ENCODE measurements at places on chromosomes 4 and X. TPM values are rescaled to one million over a fixed set of nuclear protein-coding genes. Genes with fewer than 3 reads are reported as not detected.

ABCG2 gene
- 10.0 TPM for total RNA-seq

TMPRSS11B gene
- total RNA-seq = not detected

DNA sequence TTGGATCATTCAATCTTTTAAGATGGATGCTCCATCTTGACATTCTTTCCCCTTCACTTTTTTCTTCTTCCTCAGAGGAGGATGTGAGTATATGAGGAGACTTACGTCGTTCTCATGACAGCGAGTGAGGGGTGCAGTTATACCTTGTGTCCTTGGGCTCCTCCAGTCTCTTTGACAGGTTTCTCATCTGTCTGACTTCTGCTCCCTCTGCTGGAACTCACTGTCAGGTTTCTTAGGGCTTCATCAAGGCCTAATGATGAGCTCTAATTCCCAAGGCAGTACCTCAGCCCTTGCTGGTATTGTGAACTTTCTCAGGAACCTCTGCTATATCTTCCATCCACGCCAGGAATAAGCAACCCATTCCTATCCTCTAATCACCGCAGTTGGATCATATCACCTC is 237.8 kb upstream of the ADGRL3 start:
- H3K4me3 ChIP-seq = no peak overlapping the region
- H3K27ac ChIP-seq = no peak overlapping the region
- H3K36me3 ChIP-seq = no peaks in the 10 kb centered on the region

DNA sequence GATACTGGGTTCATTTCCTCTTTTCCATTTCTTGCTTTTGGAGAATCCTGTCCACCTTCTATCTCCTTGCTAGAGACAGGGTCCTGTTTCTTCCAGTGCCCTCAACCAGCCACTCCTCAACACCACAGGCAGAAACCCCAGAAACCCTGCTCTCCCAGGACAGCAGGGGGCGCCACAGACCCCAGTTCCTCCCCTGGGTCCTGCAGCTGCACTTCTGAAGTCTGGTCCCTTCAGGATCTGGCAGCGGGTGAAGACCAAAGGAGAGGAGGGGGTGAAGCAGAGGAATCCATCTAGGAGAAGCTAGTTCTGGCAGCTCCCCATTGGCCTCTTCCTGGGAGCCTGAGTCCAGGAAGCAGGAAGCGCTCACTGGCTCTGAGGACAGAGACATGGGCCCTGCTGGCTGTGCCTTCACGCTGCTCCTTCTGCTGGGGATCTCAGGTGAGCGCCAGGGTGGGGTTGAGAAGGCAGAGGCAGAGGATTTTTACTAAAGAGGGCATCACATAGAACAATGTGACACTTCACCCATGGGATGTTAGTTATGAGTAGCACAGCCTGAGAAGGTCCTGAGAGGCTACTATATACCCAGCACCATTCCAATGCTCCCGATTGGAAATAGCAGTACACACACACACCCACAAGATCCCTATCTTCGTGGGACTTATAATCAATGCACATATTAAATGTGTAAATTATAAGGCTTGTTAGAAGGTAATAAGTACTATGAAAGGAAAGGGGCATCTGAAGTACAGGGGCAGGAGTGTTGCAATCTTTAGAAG is at the start of gene PRSS48:
TSS of gene PRSS48 (plus strand) at position 375 of the 776 bp plus-strand sequence. CDS start at position 387, 12 bp downstream.
- H3K27me3 ChIP-seq = no peaks in the 10 kb centered on the region
- no peak within 1 kb of the TSS for H3K27ac ChIP-seq
- H3K4me3 ChIP-seq = no peak within 1 kb of the TSS
- H3K4me1 ChIP-seq = peaks cover 4% of the 10 kb centered on the region

DNA sequence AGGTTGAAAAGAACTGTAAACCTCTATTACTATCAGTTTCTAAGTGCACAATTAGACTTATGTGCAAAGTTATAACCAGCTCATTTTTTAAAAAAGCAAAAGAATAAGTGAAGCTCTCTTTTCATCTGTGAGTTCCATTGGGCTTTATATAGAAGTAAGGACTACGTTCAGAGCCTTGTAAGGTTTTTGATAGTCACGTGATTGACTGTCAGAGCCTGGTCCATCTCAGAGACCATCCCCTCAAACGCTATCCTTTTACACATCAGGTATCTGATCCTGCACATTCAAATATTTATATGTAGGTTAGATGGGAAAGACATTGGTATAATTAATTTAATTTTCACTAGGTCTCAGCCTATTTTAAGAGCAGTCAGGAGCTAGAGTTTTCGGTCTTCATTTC is 279.3 kb downstream of the INPP4B start:
- no peaks in the 10 kb centered on the region for H3K27me3 ChIP-seq
- no peaks in the 10 kb centered on the region for H3K36me3 ChIP-seq
- H3K4me3 ChIP-seq = no peak overlapping the region

DNA sequence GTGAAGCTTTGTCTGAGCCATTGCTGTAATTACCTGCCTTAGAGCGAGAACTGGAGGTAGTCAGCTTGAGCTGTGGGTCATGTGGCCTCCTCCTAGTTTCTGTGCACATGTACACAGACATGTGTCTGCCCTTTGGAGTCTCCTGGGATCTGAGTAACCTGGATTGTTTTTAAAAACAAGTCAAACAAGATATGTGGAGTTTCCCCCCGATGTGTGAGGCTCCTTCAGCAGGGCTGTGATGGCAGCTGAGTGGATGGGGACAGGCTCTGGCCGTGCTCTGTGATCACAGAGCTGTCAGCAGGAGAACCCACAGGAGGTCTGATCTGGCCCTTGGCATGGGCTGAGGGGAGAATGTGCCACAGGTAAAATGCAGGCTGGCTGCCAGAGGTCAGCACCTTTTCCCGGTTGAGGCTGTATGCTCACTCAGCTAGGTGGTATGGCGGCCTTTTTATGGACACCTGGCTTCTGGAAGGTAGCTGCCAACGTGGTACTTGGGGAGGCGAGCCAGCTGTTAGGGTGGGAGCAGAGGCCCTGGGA is 38.4 kb downstream of the NOP14 start:
- H3K27me3 ChIP-seq = no peaks in the 10 kb centered on the region
- no peaks in the 10 kb centered on the region for H3K36me3 ChIP-seq
- no peak overlapping the region for H3K4me3 ChIP-seq
- peak; percentile 66 for DNase-seq
- H3K27ac ChIP-seq = peak overlapping the region; percentile 79
